Stimulated activated CD4-positive, alpha-beta T cell treated with anti-CD3 and anti-CD28 coated beads, Interleukin-4, amount 100 ng/mL, for 24 hours (primary cell): ENCODE measurements at places on chromosomes 6 and 20.

DNA sequence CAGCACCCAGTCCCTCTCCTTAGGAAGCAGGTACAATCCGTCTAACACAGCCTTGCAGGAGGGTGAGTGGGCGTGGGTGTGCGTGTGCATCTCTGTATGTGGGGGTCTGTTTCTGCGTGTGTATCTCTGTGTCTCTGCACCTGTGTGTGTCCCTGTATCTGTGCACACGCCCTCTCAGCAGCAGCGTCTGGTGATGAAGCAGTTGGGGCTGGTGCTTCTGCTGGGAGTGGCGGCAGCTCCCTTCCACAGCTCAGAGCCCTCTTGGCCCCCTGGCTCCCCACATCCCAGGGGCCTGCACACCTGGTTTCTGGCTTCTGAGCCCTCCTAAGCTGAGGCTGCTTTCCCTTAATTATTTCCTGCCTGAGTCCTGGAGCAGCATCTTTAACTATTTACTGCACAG lies 49.5 kb upstream of the CCDC167 start:
- DNase-seq, result no peak

DNA sequence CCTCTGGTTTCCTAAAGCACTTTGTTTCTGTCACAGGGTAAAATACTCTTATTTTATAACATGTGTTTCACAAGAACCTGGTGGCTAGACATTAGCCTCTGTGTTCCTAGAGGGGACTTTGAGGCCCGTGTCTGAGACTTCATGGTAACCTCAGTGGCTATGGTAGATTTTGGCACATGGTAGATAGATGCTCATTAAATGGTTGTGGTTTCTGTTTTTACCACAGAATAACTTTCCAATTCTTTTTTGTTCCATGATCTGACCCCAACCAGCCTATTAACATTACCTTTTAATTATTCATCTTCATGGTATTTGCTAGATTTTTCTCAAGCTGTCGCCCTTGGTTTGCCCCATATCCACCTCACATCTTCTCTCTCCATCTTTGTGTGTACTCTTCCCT lies 34.3 kb downstream of the CCN2 start:
- no peak for DNase-seq

GRCh38 chr20:19631410-19631809 lies 126.6 kb upstream of the RIN2 start:
- DNase-seq, result no peak

- DNase-seq, result no peak
Measured at GRCh38 chr20:15674253-15675060, 898.8 kb downstream of the KIF16B start.

DNA sequence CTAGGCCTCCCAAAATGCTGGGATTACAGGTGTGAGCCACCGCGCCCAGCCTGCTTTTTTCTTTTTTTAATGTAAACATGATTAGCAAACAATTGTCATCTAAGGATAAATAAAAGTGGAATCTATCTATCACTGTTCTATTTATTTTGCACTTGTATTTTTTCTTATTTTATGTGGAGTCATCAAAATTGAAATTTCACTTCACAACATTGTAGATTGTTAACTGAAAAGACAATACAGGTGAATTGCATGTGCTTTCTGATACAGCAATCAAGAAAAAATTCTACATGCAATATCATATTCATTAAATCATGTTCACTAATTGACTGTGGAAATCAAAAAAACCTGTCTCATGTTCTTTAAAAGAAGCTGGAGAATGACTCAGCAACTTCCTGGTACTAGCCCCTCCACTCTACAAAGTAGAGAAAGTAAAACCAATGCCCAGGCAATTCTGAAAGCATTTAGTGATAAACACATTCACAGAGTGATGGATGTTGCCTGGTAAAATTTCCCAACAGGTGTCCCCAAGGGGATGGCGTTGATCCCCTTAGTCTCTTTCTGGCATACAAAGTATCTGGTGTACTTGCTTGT lies 10.7 kb upstream of the RFX6 start:
- no peak for DNase-seq

DNA sequence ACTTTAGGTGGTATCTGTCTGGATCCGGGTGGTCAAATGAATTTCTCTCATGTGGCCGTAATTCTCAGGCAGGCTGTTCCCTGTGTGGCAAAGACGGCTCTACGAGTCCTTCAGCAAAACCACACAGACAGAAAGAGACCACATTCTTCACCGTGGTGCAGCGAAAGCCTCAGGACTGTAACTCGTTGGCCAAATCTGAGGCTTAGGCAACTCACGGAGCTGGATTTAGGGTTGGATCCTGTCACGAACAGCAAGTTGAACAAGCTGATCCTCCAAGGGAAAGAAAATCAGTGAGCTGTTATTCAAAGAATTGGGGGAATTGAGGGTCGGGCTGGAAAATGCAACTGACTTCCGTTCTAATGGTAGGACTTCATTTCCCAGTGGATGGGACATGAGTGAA lies 167.4 kb downstream of the ZMYND8 start:
- no peak for DNase-seq

GRCh38 chr6:161228921-161229591 lies 44.8 kb downstream of the AGPAT4 start:
- DNase-seq, result no peak

DNA sequence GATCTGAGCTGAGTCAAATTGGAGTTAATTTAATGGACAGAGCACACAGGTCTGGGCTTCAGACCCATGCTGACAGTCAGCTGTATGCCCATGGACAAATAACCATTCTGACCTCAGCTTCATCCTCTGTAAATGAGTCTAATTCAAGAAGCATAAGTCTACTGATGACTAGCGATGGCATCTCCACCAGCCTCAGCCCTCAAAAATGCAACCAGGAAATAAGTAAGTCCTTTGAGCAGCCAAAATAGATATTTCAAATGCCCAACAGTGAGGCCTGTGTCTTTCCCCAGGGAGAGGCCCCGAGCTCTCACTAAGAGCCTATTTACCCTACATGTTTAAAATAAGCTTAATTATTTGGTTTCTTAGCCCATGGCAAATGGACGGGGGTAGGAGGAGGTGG lies 114.2 kb upstream of the MTHFD1L start:
- no peak for DNase-seq

DNA sequence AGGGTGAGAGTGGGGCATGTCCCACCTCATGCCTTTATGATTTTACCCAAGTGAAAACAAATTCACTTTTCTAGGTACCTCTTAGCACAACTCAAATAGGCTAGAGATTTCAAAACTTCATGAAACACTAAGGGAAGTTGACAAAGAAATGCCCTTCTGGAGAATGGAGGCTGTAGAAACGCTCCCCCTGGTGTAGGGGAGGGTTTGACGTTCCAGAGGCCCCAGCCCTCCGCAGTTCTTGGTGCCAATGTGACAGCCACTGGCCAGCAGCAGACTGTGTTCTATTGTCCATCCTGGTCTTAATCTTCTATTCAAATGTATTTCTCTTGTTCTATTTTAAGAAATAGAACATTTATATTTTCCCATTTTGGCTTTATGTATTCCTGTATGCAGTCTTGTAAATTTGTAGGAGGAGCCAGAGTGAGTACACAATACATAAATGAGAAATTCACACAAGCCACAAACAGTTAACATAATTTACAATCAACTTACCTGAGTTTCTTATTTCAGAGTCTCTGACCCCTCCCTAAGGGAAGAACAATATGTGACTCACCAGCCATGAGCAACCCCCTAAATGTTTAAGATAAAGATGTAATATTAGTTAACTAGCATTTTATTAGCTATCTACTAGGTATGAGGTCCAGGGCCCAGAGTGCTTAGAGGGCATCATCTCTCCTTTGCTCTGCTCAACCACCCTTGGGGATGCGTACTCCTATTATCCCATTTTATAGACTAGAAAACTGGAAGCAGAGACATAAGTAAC lies 8.8 kb upstream of the MUC21 start:
- DNase-seq, result no peak

DNA sequence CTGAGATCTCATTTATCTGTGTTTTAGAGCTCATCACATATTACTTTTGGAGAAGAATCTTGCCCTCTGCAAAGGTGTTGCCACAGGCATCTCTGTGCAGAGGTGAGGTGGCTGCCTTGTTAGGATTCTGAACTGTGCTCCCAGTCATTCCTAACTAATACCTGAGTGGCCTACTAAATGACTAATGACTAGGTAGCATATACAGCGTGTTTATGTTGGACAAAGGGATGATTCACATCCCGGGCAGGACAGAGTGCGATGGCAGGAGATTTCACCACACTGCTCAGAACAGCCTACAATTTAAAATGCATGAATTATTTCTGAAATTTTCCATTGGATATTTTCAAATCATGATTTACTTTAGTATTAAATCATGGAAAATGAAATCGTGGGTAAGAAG lies 23.1 kb upstream of the CGA start:
- DNase-seq, result no peak

DNA sequence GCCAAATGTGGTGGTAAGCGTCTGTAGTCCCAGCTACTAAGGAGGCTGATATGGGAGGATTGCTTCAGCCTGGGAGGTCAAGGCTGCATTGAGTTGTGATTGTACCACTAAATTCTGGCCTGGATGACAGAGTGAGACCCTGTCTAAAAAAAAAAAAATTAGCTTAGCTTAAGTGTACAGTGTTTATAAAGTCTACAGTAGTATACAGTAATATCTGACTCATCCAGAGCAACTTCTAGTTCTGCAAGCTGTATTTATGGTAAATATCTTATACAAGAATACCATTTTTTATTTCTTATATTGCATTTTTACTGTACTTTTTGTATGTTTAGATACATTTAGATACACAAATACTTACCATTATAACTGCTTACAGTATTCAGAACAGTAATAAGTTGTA lies 58.1 kb downstream of the UQCC1 start:
- DNase-seq, result no peak

DNA sequence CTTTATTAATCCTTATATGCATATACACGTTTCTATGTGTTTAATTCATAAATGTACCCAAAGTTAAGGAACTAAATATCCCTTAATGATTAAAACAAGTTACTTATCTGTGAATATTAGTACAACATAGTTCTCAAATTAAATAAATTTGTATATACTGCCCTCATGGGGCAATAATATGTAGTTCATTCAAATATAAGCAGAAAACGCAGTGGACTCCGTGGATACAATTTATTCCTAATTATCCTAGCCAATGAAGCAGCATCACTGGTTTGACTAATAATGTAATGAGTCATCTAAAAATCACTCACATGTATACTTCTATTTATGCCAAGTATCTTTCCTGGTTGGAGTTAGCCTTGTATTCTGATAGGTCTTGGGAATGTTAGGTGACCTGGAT lies 111.6 kb downstream of the TBC1D32 start:
- DNase-seq, result no peak

DNA sequence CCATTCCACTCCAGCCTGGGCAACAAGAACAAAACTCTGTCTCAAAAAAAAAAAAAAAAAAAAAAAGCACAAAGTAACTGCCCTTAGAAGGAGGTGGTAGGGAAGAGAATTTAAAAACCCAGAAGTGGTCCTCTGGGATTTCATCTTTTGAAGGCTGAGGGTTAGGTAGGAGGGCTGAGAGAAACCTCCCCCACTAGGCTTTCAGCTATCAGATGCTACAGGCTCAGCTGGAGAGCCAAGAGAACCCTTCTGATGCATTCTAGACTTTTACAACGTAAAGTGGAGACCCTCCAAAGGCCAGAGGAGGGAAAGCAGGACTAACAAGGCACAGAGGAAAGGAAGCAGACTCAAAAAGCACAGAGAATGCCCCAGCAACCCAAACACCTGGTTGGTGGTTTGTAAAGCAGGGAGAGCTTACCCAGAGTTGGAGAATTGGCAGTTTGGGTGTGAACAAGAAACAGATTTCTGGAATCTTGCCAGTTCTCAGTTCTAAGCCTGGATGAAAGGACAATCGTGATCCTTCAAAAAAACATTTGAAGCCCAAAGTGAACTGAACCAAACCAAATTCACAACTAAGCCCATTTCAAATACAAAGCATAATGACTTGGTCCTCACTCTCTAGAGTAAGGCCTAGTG lies 23.2 kb upstream of the SPAG4 start:
- DNase-seq, result no peak

GRCh38 chr6:1436334-1437306 lies 47.2 kb downstream of the FOXF2 start:
- DNase-seq, result peak; percentile 62

DNA sequence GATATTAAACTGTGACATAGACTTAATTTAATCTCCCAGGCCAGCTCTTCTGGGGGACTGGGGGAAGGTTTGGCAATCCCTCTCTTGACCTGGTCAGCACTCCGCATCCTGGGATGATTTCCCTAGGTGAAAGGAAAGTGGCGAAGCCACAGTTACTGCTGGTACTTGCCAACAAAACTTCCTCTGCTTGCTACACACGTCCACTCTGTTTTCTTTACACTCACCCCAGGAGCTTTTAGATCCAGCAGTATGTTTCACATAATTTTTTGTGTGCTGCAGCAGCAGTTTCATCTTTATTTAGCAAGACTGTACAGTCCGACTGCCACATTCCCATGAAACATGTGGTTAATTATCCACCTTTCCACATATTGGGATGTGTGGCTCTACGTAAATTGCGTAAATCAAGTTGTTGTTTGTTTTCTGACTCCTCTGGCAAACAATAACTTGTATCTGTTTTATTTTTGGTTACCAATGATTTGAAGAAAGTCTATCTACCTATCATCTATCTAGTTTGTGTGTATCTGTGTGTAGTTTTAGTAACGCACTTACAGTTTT lies 284.0 kb downstream of the PHF3 start:
- DNase-seq, result no peak

DNA sequence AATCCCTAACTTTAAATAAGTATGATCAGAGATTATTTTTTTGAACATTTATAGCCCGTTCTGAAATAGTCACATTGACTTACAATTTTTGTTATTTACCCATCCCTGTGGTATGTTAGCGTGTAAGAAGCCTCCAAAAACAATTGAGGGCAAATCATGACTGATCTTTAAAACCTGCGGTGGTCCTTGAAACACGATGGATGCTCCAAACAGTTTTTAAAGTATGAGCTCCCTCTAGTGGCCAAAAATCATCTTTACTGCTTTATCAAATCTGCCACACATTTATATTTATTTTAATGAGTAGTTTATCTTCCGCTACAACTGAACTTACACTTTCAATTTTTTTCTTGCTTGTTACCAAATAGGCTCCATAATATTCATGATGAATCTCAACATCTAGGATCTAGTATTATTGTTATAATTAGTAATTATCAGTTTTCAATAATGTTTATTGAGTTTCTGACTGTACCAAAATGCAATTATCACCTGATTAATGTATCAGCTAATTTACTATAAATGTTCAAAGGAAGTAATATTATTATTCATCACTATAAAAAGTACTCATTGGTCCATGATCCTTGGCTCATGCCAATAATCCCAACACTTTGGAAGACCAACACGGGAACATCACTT lies 52.2 kb downstream of the MARCKS start:
- DNase-seq, result peak; percentile 6

GRCh38 chr20:57289391-57290177 lies 23.1 kb upstream of the BMP7 start:
- no peak for DNase-seq
